ENCODE measurements at places on chromosomes 11 and 22.

- no peak for DNase-seq
Measured at GRCh38 chr11:111326824-111327223, 28.5 kb downstream of the POU2AF3 start.

GRCh38 chr22:47923011-47923427 is 1160.6 kb downstream of the TBC1D22A start:
- DNase-seq: no peak

DNA sequence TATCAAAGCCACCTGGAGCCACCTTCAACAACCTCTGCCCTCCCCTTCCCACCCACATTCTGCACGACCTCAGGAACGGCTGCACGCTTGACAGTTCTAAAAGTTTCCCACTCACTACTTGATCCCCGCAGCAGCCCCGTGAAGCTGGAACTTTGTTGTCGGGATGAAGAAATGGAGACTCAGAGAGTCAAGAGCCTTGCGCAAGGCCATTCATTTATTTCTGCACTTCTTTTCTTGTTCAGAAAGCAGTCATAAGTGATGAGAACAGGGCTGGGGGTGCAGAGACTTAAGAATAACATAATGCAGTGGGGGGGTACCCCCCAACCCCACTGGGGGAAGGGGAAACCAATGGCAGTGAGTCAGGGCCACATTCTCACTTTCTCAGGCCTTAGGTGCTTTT is 2.2 kb upstream of the ZFTA start:
- DNase-seq: no peak

DNA sequence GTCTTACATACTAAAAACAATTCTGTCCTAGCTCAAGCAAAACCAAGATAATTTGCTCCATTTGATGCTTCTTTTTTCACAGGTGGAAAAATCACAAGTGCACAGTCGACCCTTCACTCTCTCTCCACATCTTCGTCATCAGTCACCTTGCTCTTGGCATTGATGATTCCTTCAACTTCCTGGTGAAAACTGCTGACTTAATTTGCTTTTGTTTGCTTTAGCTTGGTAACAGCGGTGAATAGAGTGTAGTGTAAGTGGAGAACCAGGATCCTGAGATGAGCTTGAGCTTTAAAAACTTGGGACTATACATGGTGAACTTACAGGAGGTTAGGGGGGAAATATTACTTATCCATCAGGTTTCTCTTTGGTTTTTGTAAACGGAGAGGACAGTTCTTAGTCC is 331.1 kb upstream of the ARHGAP42 start:
- DNase-seq: no peak

DNA sequence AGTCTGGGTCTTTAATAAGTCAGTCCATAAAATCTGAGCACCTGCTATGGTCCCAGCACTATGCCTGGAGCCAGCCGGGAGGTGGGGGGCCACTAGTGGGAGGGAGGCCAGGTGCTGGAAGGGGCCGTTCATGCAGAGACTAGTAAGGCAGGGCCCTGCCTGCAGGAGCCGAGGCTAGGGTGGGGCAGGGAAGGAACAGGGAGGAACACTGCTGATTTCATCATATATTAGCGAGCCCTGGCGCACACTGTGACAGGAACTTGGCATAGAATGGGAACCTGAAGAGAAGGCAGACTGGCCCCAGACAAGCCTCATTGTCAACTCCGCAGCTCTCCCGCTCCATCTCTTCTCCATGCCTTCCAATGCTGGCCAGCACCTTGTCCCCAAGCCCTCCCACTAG is 7.1 kb downstream of the VSIG10L2 start:
- DNase-seq: no peak

DNA sequence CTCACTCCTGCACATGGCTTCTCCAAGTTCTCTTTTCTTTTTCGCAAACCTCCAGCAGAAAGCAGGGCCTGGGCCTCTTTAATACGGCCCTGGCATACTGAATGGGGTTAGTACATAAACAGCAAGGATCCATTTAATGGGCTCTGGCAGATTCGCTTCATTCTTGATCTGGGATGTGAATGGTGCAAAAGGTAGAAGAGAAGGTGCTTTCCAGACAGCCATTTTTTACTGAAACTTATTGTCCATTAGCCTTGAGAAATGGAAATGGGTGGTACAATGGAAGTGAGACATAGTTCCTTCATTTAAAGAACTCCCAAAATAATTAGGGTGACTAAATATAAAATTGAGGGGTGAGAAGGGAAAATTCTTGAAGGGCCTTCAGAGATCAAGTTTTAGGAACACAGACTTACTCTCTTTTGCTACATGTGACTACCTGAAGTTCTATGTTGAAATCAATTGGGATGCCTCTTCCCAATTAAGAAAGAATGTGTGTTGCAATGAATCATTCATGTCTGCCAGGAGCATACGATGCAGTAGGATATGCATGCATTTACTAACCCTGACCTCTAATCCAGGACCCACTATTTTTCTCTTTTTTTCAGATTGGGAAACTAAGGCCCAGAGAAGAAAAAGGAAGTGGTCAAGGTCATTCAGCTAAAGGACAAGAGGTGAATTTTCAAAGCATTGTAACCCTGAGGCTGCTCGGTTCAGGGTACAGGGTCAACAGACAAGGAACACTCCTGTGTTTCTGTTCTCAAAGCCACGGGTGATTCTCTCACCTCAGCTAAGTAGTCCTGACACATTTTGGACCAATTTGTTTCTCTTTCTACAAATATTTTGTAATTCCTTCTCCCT is 144.1 kb downstream of the BBOX1 start:
- DNase-seq: no peak

GRCh38 chr11:1767399-1768140 is 3.8 kb upstream of the CTSD start:
- no peak for DNase-seq

DNA sequence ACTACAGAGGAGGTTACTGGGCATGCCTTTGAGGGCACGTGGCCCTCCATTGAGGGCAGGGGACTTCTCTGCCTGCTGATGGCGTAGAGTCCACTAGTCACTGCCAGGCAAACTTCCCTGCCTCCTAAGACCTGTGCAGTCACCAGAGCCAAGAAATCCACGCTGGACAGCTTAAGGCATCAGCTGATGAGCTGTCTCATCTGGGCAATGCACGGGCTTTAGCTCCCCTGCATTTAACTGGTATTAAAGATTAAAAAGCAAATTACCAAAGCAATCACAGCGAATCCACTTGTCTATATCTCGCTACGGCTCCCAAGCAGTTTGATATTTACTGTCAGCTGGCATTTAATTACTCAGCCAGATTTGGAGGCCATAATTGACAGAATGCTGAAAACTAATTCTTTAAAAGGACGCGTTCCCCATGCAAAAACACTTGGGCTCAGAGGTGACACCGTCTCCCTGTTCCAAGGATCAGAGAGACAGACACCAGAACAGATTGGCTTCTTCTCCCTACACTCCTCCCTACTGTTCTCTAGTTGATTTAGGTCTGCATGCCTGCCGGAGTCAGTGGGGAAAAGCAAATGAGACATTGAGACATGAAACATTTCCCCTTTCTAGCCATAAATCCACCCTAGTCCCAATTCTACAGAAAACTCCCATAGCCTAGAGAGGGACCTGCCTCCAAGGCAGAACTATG is 68.5 kb downstream of the SPATA19 start:
- DNase-seq: no peak

DNA sequence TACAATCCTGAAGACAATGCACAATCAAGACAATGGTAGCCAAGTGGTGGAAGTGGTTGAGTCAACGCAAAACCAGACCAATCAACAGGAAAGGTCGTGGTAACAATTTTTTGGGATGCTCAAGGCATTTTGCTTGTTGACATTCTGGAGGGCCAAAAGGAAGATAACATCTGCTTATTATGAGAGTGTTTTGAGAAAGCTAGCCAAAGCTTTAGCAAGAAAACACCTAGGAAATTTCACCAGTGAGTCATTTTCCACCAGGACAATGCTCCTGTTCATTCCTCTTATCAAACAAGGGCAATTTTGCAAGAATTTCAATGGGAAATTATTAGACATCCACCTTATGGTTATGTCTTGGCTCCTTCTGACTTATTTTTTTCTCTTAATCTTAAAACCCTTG is 1932.2 kb upstream of the RAG2 start:
- no peak for DNase-seq

DNA sequence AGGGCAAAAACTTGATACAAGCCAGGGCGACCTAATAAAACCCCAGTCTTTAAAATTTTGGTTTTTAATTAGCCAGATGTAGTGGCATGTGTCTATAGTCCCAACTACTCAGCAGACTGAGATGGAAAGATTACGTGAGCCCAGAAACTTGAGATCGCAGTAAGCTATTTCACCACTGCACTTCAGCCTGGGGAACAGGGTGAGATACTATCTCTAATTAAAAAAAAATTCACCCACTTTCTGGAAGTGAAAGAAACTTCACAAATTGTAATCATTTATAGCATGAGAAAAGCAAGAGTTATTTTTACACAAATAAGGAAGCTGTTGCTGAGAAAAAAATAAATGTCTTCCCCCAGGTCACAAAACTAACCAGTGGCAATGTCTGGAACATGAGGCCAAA is 882 bp upstream of the GLYATL2 start:
- no peak for DNase-seq
